ENCODE measurements at places on chromosomes 6 and 20.

GRCh38 chr20:24443436-24443835, 26.0 kb upstream of the SYNDIG1 start:
- no peak overlapping the region for H3K27ac ChIP-seq
- H3K4me1 ChIP-seq, result no peaks in the 10 kb centered on the region
- DNase-seq, result no peak
- no peaks in the 10 kb centered on the region for H3K36me3 ChIP-seq

- H3K27me3 ChIP-seq, result no peaks in the 10 kb centered on the region
- DNase-seq, result peak; percentile 84
- H3K27ac ChIP-seq, result peak overlapping the region; percentile 95
- H3K4me1 ChIP-seq, result no peaks in the 10 kb centered on the region
- H3K36me3 ChIP-seq, result no peaks in the 10 kb centered on the region
These were observed 472 bp upstream of the PAQR8 start for GRCh38 chr6:52361414-52361944.

DNA sequence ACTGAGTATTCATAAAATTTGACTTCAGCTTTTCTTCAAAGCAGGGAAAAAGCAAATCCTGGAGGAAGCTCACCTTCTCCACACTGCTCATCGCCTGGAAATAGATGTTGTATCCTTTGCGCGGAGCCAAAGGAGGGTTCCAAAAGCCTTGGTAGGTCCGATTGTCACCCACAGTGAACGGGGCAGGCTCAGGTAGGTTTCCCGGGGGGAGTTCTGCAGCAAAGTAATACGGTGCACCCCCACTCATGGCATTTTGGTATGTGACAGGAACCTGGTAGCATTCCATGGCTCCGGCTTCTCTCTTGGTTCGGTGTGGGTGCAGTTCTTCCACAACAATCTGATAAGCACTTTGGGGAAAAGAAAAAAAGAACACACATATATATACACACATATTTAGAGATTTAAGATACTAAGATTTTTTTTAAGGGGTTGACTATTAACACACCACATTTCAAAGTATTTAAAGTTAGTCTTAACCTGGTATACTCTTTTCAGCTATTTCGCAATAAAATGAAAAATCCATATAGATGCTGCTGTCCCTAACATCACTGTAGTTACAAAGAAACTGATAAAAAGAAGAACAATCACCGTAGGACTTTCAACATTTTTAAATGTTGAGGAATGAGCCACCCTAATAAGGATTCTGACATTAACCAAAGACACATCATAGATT, 166.7 kb upstream of the THEMIS start:
- H3K27me3 ChIP-seq, result no peaks in the 10 kb centered on the region
- no peaks in the 10 kb centered on the region for H3K36me3 ChIP-seq
- H3K27ac ChIP-seq, result no peak overlapping the region

- H3K4me1 ChIP-seq, result no peaks in the 10 kb centered on the region
- DNase-seq, result no peak
- H3K36me3 ChIP-seq, result no peaks in the 10 kb centered on the region
- no peak overlapping the region for H3K4me3 ChIP-seq
- no peaks in the 10 kb centered on the region for H3K27me3 ChIP-seq
- H3K27ac ChIP-seq, result no peak overlapping the region
These were observed 214.4 kb upstream of the KCNG1 start for GRCh38 chr20:51237278-51237677.

DNA sequence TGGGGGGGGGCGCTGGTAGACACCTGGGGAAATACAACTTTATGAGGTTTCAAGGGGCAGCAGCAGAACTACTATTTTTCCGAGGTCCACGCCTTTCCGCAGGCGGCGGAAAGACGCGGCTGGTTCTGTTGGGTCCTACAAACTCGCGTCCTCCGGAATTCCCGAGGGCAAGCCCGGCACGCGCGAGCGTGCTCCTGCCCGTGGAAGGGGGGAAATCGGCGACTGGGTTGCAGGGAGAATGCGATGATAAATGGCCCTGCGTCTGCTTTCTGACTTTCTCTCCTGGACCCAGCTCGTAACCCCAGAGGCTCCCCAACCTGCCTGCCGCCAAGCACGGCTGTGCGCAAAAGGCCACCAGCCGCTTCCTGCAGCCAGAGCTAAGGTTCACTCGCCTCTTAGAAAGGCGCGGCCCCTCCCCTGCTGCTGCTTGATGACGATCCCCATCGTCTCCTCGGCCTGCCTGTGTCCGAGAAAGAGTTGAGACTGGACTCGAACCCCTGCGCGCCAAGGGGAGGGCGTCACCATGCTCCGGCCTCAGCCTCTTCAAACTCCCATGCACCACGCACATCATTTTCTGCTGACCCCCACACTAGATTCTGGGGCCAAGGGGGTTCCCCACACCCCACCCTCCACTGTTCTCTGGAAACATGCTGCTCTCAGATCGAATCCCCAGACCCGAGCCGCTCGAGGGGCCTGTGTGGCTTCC, 6.7 kb downstream of the FOXA2 start:
- H3K4me1 ChIP-seq, result no peaks in the 10 kb centered on the region
- peak overlapping the region; percentile 39 for H3K27ac ChIP-seq

GRCh38 chr20:60210779-60211617, 252.8 kb downstream of the CDH26 start:
- H3K4me3 ChIP-seq, result no peak overlapping the region
- no peak for DNase-seq
- no peaks in the 10 kb centered on the region for H3K36me3 ChIP-seq
- H3K27me3 ChIP-seq, result no peaks in the 10 kb centered on the region
- H3K4me1 ChIP-seq, result no peaks in the 10 kb centered on the region

- H3K27ac ChIP-seq, result no peak overlapping the region
- no peaks in the 10 kb centered on the region for H3K27me3 ChIP-seq
- H3K36me3 ChIP-seq, result no peaks in the 10 kb centered on the region
These were observed 1266.8 kb downstream of the GRIK2 start for GRCh38 chr6:102660303-102660702.

- no peak overlapping the region for H3K4me3 ChIP-seq
- no peaks in the 10 kb centered on the region for H3K36me3 ChIP-seq
- no peaks in the 10 kb centered on the region for H3K27me3 ChIP-seq
- no peak overlapping the region for H3K27ac ChIP-seq
These were observed 69.8 kb upstream of the SNX9 start for GRCh38 chr6:157753291-157753690.

- H3K27me3 ChIP-seq, result no peaks in the 10 kb centered on the region
- H3K36me3 ChIP-seq, result no peaks in the 10 kb centered on the region
- no peak overlapping the region for H3K4me3 ChIP-seq
- no peak for DNase-seq
- no peak overlapping the region for H3K27ac ChIP-seq
- H3K4me1 ChIP-seq, result no peaks in the 10 kb centered on the region
These were observed 419.7 kb downstream of the CD109 start for GRCh38 chr6:74115674-74116073.

- no peak overlapping the region for H3K4me3 ChIP-seq
- peak overlapping the region; percentile 28 for H3K27ac ChIP-seq
- no peak for DNase-seq
- H3K36me3 ChIP-seq, result no peaks in the 10 kb centered on the region
- no peaks in the 10 kb centered on the region for H3K27me3 ChIP-seq
- H3K4me1 ChIP-seq, result no peaks in the 10 kb centered on the region
These were observed 10.5 kb downstream of the PLN start for GRCh38 chr6:118558464-118559217.

DNA sequence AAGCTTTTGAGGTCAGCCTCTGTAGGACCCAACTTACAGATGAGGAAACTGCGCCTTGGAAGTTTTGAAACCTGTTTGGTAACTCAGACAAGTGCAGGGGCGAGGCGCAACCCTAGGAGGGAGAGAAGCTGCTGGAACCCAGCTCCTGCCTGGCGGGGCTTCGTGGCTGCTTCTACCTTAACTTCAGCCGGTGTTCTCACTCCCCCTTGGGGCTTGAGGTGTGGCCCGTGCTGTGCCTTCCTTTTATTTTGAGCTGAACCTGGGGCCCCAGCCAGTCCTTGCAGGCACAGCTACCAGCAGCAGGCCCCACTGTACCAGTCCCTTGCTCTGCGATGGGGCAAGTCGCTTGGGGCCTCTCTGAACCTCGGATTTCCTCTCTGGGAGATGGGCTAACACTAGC, 12.0 kb downstream of the RBM38 start:
- peaks cover 52% of the 10 kb centered on the region for H3K36me3 ChIP-seq
- no peak for DNase-seq
- H3K27ac ChIP-seq, result no peak overlapping the region
- no peak overlapping the region for H3K4me3 ChIP-seq
- peaks cover 32% of the 10 kb centered on the region for H3K4me1 ChIP-seq

GRCh38 chr20:20065361-20065760, 13.0 kb downstream of the CFAP61 start:
- H3K27ac ChIP-seq, result no peak overlapping the region
- no peaks in the 10 kb centered on the region for H3K27me3 ChIP-seq
- DNase-seq, result no peak
- no peaks in the 10 kb centered on the region for H3K36me3 ChIP-seq
- H3K4me3 ChIP-seq, result no peak overlapping the region
- no peaks in the 10 kb centered on the region for H3K4me1 ChIP-seq
